ENCODE measurements at places on chromosomes 1 and 21.

- ATAC-seq = no peak
Observed at GRCh38 chr1:116036255-116036654, 59.9 kb downstream of the SLC22A15 start.

DNA sequence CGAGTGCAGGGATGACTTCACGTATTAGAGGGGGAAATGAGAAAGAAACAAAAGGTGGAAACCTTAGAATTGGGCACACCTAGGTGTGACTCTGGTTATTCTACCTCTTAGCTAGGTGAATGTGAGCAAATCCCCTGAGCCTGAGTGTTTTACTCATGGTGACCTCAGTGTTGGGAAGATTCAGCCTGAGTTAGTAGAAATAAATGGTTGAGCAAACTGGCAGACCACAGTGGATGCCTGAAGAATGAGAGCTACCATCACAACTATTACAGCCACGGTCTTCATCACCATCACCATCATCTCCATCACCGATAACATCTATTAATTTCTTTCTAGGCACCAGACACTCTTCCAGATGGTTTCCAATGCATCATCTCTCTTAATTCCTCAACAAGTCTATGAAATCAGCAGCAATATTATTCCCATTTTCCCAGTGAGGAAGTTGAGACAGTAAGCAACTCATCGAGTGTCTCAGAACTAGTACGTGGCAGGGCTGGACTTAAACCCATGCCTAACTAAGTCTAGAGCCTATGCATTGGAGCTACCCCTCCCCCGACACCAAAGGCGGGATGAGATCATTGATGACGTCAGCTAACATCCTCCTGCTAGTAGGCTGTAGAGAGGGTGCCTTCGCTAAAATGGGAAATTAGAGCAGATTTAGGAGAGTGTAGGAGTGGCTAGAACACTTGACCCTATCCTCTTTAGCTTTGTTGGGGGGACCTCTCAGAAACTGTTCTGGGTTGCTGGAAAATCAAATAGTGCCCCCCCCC lies 7.9 kb upstream of the KAZN start:
- no peak for ATAC-seq

DNA sequence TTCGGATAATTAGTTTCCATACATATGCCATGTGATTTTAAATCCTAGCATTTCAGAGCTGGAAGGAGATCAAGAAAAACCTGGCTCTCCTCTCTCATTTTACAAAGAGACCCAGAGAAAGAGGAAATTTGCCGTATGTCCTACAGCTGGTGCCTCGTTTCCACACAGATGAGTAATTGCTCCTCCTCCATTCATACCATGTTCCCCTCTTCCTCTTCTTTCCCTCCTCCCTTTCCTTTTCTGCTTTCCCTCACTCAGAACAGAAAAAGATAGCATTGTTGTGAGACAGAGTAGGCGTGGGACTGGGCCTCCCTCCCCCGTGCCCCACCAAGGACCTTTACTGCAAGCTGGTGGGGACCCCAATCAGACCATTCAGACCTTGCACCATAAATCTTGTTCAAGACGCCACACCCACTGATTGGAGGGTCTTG lies 13.7 kb upstream of the SLC44A3 start:
- no peak for ATAC-seq

GRCh38 chr21:45142469-45143308 lies 68.3 kb downstream of the ADARB1 start:
- peak; percentile 34 for ATAC-seq

DNA sequence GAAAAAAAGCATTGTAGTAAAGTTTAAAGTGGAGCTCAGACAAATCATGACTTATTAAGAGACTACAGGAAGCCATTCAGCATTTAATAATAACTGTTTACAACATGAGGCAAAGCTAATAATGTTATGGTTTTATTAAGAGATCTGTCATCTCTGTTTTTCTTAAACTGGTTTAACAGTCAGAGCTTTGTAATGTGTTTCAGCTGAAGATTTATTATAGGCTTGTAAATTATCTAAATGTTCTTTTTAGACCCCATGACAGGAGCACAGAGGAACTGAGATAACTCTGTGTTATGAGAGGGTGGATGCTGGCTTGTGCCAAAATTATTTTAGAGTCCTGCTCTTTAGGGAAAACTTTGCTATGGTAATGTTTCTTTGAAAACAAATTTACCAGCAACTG lies 38.0 kb upstream of the RWDD3 start:
- ATAC-seq = no peak

DNA sequence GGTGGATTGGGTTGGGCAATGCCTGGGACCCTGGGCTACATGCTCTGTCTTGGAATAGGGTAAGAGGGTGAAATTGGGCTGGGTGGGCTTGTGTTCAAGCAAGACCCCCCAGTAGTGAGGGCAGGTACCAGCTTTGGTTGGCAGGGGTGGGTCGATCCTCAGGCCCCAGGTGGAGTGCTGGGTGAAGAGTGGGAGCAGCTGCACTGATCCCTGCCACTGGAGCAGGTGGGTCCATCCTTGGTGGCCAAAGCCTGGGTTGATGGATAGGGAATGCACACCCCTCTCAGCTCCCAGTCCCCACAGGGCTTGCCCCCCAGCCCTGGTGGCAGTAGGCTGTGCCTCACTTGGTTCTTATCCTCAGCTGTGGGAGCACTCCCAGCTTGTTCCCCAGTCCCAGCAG lies 135.2 kb downstream of the PCBP3 start:
- ATAC-seq = no peak

DNA sequence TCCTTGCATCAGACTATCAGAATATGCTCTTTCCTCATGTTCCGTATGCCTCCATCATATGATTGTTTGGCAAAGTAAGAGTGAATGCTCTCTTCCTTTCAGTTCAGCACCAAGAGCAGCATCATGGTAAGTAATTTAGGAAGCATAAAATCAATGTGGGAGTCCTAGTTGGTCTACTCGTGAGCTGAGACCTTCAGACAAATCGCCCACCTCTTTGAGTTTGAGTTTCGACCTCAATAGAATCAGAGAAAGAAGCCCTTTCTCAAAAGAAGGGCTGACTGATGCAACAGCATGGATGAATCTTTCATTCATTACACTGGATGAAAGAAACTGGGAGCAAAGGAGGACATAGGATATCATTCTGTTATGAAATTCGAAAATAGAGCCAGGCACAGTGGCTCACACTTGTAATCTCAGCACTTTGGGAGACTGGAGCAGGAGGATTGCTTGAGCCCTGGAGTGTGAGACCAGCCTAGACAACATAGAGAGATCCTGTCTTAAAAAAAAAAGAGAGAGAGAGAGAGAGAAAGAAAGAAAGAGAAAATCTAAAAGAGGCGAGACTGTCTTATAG lies 112.5 kb downstream of the ZC3H11B start:
- peak; percentile 51 for ATAC-seq

- ATAC-seq = no peak
Observed at GRCh38 chr1:31482482-31483011, 69.5 kb downstream of the SERINC2 start.

Measured in gastroesophageal sphincter (tissue), 4 donors.